Cardiac ventricle fibroblast (primary cell): ENCODE measurements at places on chromosomes 6 and 20. TPM values are rescaled to one million over a fixed set of nuclear protein-coding genes. Genes with fewer than 3 reads are reported as not detected.

TSBP1 gene
- total RNA-seq = not detected in 2 replicates

CRISP2 gene
- not detected in 2 replicates for total RNA-seq

CDKN1A gene
- 290 and 302 TPM in 2 replicates for total RNA-seq

SLC22A23 gene
- 11.0 and 11.8 TPM in 2 replicates for total RNA-seq

LHFPL5 gene
- total RNA-seq = not detected in 2 replicates

ERVFRD-1 gene
- not detected in 2 replicates for total RNA-seq

GRM1 gene
- total RNA-seq = not detected in 2 replicates

FAM184A gene
- 0.56 and 0.83 TPM in 2 replicates for total RNA-seq

GINM1 gene
- 78.5 and 79.9 TPM in 2 replicates for total RNA-seq

EXOC2 gene
- total RNA-seq = 12.3 TPM in 2 replicates

TUBB2B gene
- total RNA-seq = not detected in 2 replicates

PHACTR3 gene
- not detected in 2 replicates for total RNA-seq

B3GALT4 gene
- total RNA-seq = 2.3 and 2.7 TPM in 2 replicates
